CD4-positive, alpha-beta T cell treated with Interleukin-10 for 1 hour (primary cell): ENCODE measurements at places on chromosomes 7 and 10.
A peak's percentile ranks its signal among the peaks of the same experiment; 100 is the strongest.

DNA sequence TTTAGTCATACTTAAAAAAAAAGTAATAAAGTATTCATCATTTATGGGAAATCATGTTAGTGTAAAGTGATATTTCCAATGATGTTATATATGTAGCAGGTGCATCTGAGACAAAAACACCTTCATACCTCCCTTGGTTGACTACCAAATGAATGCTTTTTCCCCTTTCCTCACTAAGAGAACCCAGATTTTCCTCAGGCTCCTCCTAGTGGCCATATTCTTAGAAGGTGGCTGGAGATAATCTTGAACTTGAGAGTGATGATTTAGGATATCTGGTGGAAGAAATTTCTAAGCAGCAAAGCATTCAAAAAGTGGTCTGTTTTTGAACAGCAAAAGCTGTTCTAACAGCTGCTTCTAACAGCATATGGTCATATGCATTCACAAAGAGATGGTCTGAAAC lies 16.8 kb upstream of the DNAH11 start:
- DNase-seq, result peak; percentile 40

DNA sequence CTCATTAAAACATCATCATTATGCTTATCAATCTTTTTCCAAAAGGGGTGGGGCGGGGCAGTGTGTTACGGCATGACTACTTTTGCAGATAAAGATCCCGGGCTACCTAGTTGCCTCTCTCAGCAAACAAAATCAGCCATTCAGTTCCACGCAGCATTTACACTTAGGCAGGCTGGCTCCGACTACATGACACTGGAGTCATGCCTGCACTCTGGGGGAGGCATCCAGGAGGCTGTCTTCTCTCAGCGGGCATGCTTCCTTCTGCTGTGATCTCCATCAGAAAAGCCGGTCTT lies 193.9 kb upstream of the TCF7L2 start:
- no peak for DNase-seq

DNA sequence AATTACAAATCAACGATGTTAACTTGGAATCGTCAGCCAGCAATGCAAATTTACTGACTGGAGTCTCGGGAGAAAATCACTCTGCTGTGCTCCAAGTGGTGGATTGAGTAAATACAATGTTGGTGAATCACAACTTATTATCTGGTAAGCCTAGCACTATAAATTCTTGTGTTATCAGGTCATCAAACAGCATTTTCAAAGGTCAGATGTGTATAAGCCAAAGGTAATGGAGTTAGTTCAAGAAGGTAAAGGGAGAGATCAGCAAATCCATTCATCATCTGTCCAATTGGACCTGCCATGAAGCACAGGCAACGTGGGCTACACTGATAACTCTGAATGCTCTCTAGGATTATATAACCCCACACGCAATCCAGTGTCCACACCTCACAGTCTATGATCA lies 13.9 kb downstream of the CUBN start:
- DNase-seq, result no peak

DNA sequence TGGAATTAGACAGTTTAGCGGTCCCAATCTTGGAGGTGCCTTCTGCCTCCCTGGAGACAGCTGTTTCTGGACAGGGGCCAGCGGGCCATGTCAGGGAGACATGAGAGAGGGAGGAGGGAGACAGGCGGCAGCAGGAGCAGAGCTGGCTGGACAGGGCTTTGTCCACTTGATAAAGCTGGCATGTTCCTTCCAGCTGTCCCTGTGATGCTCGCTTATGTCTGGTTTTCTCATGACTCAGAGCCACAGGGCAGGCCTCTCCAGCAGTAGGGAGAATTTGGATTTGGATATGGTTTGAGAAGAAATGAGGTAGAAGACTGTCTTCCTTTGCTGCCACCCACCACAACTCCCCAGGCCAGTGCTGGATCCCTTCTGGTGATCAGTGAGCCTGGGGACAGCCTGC lies 51.7 kb upstream of the SORCS3 start:
- DNase-seq, result no peak

DNA sequence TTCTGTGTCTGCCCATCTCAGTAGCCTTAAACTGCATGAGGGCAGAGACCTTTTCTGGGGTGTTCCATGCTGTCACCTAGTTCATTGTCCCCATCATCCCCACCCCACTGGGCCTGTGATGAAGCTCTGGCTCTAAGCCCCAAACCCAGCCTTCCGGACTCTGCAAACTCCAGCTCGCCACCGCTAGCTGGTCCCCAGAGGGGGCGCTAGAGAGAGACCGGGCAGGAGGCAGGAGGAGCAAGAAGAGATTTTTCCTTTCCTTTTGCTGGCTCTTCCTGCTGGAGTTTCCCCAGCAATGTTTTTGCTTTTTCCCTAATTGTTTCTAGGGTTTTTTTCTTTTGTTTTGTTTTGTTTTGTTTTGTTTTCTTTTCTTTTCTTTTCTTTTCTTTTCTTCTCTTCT lies 234.4 kb downstream of the TEX36 start:
- DNase-seq, result no peak

DNA sequence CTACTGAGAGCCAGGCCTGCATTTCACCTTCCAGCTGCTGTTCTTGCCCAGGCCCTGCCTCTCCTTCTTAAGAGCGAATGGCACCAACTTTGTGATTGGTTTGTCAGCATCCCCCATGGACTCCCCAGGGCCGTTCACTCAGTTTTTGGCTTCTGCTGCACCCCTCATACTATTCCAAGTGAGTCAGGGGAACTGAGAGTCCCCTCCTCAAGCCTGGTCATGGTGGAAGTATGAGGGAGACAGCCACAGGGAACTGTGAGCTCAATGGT lies 62.4 kb upstream of the ANTXRL start:
- no peak for DNase-seq

DNA sequence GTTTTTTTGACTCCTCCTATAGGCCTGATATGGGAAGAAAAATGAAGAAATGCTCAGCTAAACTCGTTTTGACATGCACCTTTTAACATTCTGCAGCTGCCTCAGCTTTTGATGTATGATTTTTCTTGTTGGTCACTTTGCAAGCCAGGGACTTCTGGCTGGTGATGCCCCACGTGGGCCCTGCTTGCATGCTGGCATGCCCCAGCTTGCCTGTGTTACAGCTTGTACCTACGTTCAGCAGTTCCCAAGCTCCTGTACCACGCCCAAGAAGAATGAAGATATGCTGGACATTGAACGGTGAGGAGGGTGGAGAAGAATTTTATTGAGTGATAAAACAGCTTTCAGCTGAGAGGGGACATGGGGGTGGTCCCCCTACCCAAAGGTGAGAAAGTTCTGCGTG lies 245.6 kb upstream of the FZD8 start:
- DNase-seq, result no peak

DNA sequence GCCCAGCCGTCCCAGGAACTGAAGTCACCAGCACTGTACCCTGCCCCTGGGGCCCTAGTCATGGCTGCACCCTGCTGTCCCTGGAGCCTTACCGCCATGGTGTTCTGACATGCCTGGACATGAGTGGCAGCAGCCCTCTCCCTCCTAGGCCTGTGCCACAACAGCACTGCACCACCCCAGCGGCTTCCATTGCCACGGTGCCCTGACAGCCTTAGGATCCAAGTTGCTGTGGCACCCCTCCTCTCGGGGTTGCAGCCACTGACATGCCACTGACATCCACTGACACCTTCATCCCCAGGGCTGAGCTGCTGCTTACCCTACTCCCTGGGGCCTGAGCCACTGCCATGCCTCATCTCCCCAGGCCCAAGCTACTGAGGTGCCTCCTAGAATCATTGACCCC lies 39.6 kb upstream of the SHH start:
- DNase-seq, result no peak

- DNase-seq, result no peak
These were observed 21.0 kb upstream of the C10orf71 start for GRCh38 chr10:49277973-49278372.

GRCh38 chr7:141960687-141961422 lies 12.7 kb downstream of the TAS2R38 start:
- DNase-seq, result no peak
